Neural crest cell (in vitro differentiated cells): ENCODE measurements at places on chromosomes 3 and 15. TPM values are rescaled to one million over a fixed set of nuclear protein-coding genes. Genes with fewer than 3 reads are reported as not detected.

GRCh38 chr15:89230277-89230676, 8.9 kb upstream of the RLBP1 start:
- no peak overlapping the region for H3K4me3 ChIP-seq
- H3K27me3 ChIP-seq = peaks cover 6% of the 10 kb centered on the region
- peaks cover 17% of the 10 kb centered on the region for H3K4me1 ChIP-seq
- DNase-seq = no peak
- H3K36me3 ChIP-seq = no peaks in the 10 kb centered on the region

- no peaks in the 10 kb centered on the region for H3K27me3 ChIP-seq
- H3K4me1 ChIP-seq = peaks cover 13% of the 10 kb centered on the region
- H3K36me3 ChIP-seq = no peaks in the 10 kb centered on the region
- H3K4me3 ChIP-seq = no peak overlapping the region
- no peak overlapping the region for H3K27ac ChIP-seq
Measured at GRCh38 chr15:47514200-47514652, 203.1 kb upstream of the SEMA6D start.

DNA sequence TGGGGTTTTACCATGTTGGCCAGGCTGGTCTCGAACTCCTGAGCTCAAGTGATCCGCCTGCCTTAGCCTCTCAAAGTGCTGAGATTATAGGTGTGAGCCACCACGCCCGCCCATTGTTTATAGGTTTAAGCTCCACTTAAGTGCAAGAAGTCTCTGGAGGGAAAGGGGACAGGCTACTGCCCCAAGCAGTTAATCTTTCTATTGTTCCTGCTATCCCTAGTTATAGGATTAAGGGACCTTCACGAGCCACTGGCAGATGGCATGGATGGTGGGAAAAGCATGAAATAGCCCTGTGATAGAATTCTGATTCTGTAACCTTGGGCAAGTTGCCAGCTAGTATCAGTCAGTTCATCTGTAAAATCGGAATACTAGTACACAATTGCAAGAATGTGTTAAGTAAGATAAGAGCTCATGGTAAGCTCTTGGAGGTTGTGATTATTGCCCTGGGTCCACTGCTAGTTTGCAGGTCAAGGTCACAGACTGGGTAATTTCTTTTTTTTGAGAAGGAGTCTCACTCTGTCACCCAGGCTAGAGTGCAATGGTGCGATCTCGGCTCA, 5.3 kb upstream of the RBPMS2 start:
- H3K4me1 ChIP-seq = peaks cover 19% of the 10 kb centered on the region
- H3K36me3 ChIP-seq = no peaks in the 10 kb centered on the region
- H3K27me3 ChIP-seq = no peaks in the 10 kb centered on the region
- no peak overlapping the region for H3K27ac ChIP-seq
- no peak for DNase-seq

DNA sequence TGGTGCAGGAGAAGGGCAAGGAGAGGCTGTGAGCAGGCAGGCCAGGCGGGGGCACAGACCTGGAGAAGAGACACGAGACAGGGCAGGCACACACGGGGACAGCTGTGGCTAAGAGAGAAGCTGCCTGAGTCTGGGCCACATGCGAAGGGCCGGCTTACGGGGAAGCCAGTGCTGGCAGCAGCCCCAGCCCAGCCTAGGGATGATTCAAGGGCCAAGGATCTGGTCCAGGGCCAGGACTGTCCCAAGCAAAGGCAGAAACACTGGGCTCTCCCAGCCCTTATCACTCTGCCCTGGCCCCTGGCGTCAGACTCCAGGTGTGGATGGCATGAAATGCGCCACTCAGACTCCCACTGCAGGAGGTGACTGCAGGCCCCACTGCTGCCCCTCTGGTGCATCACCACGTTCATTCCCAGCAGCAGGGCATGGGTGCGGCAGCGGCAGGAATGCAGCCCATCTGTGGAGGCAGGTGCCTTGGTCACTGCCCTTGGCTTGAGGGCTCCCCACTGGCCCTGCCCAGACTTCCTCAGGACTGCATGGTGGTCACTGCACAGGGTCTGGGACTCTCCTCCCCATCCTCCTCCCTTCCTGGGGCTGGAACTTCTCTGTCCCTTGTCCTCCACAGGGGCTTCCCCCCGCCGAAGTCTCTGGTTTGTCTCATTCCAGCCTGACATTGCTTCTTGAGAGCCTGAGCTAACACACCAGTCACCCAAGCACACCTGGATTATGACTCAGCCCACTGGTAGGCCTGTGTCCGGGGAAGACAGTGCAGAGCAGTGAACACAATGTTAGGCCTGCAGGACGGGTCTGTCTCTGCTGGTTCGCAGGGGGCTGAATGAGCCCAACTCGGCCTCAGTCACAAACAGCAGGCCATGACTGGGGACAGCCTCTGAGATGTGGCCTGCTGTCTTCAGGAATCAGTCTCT, 69.3 kb downstream of the TBC1D2B start:
- peak overlapping the region; percentile 12 for H3K27ac ChIP-seq
- peaks cover 8% of the 10 kb centered on the region for H3K4me1 ChIP-seq
- DNase-seq = no peak
- H3K36me3 ChIP-seq = peaks cover 4% of the 10 kb centered on the region

DNA sequence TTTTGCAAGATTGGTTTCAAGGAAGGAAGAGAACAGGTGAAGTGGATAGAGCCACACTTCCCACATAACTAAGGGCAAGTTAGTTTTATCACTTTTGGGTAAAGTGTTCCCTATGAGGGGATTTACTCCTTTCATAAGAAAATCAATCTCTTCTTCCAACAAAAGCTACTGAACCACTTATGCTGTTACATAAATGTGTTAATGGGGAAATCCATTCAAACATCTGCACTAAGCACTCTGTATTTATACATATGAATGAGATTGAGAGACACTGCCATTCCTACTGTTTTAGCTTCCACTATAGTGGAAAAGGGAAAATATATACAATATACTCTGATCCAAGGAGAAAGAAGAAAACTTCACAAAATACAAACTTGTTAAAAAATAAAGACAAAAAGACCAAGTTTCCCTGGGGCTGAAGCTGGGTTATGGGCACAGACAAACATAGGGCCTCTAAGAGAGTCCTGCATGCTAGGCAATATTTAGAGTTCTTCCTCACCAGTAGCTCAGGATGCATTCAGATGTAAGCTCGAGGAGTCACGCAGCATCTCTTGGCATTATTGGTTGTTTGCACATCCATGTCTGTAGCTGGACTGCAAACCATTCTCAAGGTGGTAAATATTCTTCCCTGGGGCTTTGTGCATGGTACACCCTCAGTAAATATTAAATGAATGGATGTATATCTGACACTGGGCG, 454.2 kb downstream of the FGF12 start:
- no peak for DNase-seq
- no peaks in the 10 kb centered on the region for H3K27me3 ChIP-seq
- H3K4me3 ChIP-seq = no peak overlapping the region

DNA sequence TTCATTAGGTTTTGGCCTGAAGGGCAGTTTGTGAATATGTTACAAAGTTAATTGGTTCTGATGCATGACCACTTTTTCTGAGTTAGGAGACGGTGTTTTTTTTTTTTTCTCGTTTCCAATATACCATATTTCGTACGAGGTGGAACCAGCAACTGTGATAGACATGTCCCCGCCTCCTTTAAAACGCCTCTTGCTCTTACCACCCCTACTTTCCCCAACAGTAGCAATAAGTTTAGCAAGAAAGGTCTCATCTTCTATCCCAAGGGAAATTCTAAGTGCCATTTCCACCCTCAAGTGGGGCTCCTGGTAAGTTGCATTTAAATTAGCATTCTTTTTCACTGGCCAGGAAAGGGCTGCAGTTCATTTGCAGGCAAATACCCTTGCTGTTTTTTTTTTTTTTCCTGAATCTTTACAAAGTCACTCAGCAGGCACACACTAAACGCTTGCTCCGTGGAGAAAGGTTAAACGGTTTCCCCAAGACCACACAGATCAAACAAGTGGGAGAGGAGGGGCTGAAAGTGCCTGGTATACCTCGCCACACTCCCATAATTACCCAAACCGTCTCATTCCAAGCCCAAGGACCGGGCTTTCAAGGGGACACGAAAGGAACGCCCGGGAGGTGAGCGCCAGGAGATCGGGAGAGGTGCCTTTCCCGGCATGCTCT, 39.5 kb upstream of the MGA start:
- DNase-seq = no peak
- peak overlapping the region; percentile 64 for H3K4me3 ChIP-seq
- H3K27ac ChIP-seq = no peak overlapping the region
- no peaks in the 10 kb centered on the region for H3K36me3 ChIP-seq

- H3K4me1 ChIP-seq = peaks cover 28% of the 10 kb centered on the region
- no peaks in the 10 kb centered on the region for H3K27me3 ChIP-seq
- H3K4me3 ChIP-seq = no peak overlapping the region
- DNase-seq = no peak
Measured at GRCh38 chr15:89132611-89133507, 44.6 kb downstream of the ABHD2 start.

DNA sequence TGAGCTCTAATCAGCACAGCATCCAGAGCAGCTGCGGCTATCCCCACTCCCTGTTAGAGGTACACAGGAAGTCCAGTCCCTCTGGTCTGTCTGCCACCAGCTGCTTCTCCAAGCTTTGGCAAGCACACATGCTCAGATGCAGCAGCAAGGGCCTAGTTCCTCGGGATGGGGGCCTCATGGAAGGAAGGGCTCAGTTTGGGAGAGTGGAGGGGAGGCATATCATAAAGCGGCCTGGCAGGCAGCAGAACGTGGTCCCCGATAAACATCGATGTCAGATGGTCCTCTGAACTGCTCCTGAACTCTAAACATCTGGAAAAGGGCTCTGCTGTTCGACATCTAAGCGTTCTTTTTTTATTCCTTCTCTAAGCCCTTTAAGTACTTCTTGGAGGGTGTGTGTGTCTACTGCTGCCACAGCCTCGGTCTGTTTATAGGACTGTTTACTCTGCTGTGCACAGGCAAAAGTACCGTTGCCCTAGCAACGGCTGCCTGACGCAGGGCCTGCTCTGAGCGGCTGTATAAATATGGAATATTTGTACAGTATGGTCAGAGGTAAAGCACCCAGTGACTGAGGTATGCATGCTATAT, 74.6 kb downstream of the PRICKLE2 start:
- H3K4me1 ChIP-seq = peaks cover 22% of the 10 kb centered on the region

COL6A5 gene
- not detected in 2 replicates for total RNA-seq

- no peak overlapping the region for H3K4me3 ChIP-seq
- DNase-seq = no peak
- H3K27me3 ChIP-seq = peaks cover 60% of the 10 kb centered on the region
- no peaks in the 10 kb centered on the region for H3K36me3 ChIP-seq
Measured at GRCh38 chr15:91227117-91227516, 127.1 kb downstream of the SV2B start.

DNA sequence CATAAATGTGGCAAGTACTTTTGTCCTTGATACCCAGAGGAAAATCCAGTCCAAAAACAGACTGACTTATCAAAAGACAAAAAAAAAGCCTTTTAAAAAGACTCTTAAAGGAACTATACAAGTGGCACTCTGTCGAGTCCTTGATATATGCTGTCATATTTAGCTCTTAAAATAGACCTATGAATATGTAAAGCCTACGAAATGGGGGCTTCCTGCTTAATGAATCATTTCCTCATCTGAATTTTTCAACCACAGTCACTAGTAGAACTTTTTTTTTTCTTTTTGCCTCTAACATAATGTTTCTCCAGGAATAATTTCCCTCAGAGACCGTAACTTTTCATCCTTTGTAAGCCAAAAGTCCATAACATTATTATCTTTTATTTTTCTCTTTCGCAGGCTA, 95.8 kb downstream of the P3H2 start:
- H3K36me3 ChIP-seq = no peaks in the 10 kb centered on the region
- no peak overlapping the region for H3K27ac ChIP-seq
- peaks cover 7% of the 10 kb centered on the region for H3K4me1 ChIP-seq

DNA sequence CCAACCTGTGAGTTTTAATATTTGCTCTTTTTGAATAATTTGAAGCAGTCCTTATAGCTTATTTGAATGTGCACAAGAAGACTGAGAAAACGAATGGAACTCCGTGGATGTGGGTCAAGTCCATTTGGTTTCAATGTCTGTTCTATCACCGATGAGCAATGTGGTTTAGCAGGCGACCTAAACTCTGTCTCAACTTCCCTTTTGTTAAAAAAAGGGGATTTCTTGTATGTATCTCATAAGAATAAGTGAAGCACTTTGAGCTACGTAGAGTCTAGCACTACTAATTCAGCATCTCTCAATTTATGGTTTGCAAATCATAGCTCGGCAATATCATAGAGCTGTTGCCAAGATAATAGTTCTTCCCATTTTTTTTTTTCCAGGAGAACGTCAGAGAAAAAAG, 4.6 kb upstream of the SKIL start:
- H3K4me3 ChIP-seq = no peak overlapping the region
- peaks cover 27% of the 10 kb centered on the region for H3K4me1 ChIP-seq
- H3K27ac ChIP-seq = no peak overlapping the region
- no peaks in the 10 kb centered on the region for H3K36me3 ChIP-seq

- H3K36me3 ChIP-seq = no peaks in the 10 kb centered on the region
- no peak overlapping the region for H3K4me3 ChIP-seq
- H3K27me3 ChIP-seq = no peaks in the 10 kb centered on the region
- H3K4me1 ChIP-seq = no peaks in the 10 kb centered on the region
- H3K27ac ChIP-seq = no peak overlapping the region
Measured at GRCh38 chr3:84184937-84185336, 773.9 kb upstream of the CADM2 start.
